ENCODE measurements at places on chromosomes 5 and 9.

GRCh38 chr9:115223471-115223870 lies 105.5 kb upstream of the TNC start:
- DNase-seq: no peak

DNA sequence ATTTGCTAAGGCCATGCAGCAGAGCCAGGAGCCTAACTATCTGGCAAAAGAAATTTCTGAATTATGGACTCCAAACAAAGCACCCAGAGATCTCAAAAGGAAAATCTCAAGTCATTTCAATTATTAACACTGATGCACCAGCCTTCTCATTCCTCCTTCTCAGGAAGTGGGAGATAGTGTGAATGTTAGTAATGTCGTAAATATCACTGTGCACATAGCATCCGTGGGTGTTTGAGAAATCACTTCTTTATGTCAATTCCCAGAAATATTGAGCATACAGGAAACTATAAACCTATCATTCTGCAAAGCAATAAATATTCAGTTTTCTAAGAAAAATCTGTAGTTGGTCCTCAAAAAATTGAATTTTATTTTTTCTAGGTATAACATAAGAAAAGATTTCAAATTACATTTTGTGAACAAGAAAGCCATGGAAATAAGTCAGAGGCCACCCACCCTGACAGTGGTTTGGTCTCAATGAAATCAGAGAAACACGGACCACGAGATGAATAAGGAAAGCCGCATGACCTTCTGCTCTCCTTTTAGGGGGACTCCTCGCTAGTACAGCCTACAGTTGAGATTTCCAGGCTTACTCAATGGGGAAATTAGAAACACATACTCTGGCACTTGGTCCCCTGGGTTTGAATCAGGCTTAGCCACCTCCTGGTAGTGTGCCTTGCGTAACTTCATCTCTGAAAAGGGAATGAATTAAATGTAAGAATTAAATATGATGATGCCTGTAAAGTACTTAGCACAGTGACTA lies 120.6 kb downstream of the DIRAS2 start:
- DNase-seq: no peak

DNA sequence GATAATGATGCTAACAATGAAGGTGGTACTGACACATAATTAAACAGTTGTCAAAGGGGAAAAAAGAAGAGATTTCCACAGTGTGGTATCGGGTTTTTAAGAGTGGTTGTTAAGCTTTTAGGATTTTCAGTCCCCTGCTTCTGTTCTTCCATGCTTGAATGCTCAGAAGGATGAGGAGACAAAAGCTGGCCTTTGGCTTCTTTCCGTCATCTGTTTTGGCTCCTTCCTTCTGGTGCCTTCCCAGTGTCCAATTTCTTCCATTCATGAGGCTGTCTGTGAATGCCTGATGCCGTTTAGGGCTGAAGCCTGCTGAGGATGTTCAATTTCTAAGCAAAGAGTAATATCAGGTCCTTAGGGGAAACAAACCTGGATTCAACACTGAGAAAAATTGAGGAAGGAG lies 179.6 kb upstream of the GLRA1 start:
- DNase-seq: no peak

GRCh38 chr9:136053757-136054142 lies 41.3 kb downstream of the NACC2 start:
- DNase-seq: no peak

- no peak for DNase-seq
These were observed 110.8 kb downstream of the FAM174A start for GRCh38 chr5:100646011-100646410.

DNA sequence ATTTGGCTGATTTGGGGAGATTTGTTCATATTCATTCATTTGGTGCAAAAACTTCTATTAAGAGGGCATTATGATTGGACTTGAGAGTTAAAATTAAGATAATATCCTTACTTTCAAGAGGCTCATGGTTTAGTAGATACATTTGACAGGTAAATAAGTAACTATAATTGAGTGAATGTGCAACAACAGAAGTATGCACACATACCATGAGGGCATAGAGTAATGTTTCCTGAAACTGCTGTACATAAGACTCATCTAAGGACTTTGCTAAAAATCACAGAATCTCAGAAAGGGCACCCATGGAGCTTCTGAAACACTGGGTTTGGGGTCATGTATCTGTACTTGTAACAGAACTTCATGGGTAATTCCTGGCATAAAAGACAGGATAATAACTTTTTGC lies 70.1 kb upstream of the PPP2R2B start:
- DNase-seq: no peak

DNA sequence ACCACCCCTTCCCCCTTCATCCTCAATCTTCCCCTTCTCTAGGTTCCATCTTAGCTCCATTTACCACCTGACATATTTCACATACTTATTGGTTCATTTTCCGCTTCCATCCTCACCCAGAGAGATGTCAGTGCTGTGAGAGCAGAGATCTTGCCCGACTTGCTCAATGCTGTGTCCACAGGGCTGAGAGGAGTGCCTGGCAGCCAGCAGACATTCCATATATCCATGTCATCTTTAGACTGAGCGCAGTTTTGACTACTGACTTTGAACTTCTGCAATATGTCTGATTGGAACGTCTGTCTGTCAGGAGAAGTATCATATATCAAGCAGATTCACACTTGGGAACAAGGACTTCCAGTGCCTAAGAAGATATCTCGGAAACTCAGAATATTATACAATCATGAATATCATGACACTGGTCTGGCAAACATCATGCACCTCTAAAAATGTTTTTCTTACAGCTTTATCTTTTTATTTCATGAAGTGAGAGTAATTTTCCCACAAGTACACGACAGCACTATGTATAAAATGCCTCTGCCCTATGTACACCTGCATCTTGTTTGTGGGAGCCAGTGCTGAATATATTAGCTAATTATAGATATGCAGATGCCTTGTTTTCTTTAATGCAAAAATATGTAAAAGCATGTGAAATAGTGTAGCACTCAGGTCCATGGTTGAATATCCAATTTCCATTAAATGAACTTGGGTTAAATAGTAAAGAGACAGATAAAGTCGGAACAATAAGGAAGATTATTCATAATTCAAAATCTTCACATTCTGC lies 454.0 kb upstream of the DAP start:
- no peak for DNase-seq

- DNase-seq: no peak
These were observed 9.9 kb downstream of the KCNT1 start for GRCh38 chr9:135711881-135712280.

- DNase-seq: no peak
These were observed 62.7 kb upstream of the CTXN3 start for GRCh38 chr5:127586066-127586770.

GRCh38 chr9:117938896-117939295 lies 234.7 kb downstream of the TLR4 start:
- no peak for DNase-seq

GRCh38 chr9:133253268-133253667 lies 21.7 kb downstream of the ABO start:
- DNase-seq: no peak

GRCh38 chr5:171524466-171524865 lies 105.0 kb downstream of the FGF18 start:
- DNase-seq: no peak

GRCh38 chr5:14250748-14251701 lies 107.9 kb downstream of the TRIO start:
- DNase-seq: no peak

- DNase-seq: no peak
These were observed 319.2 kb upstream of the PANK3 start for GRCh38 chr5:168898247-168898911.

DNA sequence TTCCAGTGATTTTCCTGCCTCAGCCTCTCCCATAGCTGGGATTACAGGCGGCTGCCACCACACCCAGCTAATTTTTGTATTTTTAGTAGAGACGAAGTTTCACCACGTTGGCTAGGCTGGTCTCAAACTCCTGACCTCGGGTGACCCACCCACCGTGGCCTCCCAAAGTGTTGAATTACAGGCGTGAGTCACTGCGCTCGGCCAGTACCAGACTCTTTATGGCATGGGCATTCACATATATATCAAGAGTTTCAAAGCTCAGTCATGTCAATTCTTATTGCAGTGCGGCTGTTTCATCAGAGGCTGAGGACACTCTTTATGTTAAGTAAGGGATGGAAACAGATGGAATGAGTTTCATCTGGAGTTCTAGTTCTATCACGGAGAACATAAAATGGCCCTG lies 315.2 kb upstream of the CDH6 start:
- DNase-seq: no peak

- no peak for DNase-seq
These were observed 276.3 kb downstream of the SAXO1 start for GRCh38 chr9:18756712-18757125.

Measured in CD4-positive, alpha-beta T cell treated with Interferon gamma for 1 hour (primary cell).